ENCODE measurements at places on chromosomes 3 and 15.

GRCh38 chr3:158420654-158421396 is 150.2 kb upstream of the MLF1 start:
- DNase-seq: peak; percentile 63

DNA sequence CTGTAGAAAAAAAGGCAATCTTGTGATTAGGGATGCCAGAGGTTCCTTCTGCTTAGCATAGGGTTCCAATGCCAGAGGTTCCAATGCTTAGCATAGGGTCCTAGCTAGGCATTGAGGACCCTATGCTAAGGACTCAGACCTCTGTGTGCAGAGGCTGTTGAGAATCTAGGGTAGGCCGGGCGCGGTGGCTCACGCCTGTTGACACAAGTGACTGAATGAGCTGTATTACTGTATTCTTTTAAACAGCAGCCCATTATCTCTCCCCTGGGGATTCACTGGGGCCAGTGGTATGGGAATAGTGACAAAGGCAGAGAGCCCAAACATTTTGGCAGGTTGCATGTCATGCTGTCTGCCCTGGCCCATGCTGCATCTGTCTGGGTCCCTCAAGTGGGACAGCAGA is 16.2 kb downstream of the PAK6 start:
- no peak for DNase-seq

- DNase-seq: no peak
Measured at GRCh38 chr3:153252963-153253362, 90.9 kb downstream of the RAP2B start.

DNA sequence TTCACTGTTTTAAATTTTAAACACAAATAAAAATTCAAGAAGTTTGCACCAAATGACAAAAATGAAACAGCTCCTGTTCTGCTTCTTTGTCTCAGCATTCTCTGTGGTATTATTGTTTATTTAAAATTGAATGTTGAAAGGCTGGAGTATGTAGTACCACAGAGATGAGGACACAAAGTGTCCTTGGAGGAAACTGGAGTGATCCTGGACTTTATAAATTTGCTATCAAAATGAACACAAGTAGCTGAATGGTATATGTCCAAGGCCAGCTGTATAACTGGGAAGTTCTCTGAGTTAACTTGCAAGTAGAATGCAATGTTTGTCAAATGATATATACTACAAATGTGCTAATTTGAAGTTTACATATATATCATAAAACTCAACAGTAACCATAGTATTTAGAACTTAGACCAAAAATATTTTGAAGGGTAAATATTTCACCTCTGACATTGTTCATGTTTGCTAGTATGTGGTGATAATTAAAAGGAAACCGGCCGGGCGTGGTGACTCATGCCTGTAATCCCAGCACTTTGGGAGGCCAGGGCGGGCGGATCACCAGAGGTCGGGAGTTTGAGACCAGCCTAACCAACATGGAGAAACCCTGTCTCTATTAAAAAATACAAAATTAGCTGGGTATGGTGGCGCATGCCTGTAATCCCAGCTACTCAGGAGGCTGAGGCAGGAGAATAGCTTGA is 12.3 kb downstream of the BTLA start:
- no peak for DNase-seq

DNA sequence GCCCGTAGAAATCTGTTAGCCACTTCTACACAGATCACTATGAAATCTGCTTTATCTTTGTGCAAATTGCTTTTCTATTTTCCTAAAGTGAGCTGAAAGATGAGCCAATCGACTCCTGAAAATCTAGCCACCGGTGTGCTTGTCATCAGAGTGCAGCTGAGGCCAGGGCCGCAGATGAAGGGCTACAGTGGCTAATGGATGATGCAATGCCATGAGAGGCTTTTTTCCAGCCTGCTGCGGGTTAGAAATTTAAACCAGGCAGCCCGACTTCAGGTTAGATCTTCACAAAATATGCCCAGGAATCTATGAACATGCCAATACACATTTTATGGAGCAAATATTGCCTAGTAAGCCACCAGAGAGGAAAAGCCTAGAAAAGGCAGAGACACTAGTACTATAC is 948.2 kb upstream of the CFAP20DC start:
- no peak for DNase-seq

- DNase-seq: no peak
Measured at GRCh38 chr15:78020007-78020406, 57.5 kb downstream of the TBC1D2B start.

GRCh38 chr15:71282076-71282475 is 166.8 kb downstream of the THSD4 start:
- no peak for DNase-seq
